Endodermal cell (in vitro differentiated cells): ENCODE measurements at places on chromosomes 11 and 22. TPM values are rescaled to one million over a fixed set of nuclear protein-coding genes. Genes with fewer than 3 reads are reported as not detected.

- no peak for DNase-seq
These were observed 14.9 kb upstream of the ISX start for GRCh38 chr22:35051013-35051535.

DNA sequence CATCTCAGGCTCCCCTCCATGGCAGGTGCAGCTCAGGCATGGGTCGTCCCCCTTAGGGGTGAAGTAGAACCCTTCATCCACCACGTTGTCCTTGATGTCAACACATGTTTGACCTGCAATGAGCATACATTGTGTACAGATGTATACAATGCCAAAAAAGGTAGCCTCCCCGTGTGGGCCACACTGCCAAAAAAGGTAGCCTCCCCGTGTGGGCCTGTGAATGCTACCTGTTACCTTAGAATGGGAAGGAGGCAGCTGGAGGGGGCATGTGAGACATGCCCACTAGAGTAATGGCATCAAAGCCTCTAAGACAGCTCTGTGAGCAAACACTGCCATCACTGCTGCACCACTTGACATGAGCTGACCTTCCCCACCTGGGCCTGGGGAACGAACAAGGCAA is 73.7 kb downstream of the DGCR2 start:
- no peak for DNase-seq

GRCh38 chr22:26289611-26290101 is 120.4 kb downstream of the SEZ6L start:
- DNase-seq, result no peak

- peak; percentile 34 for DNase-seq
These were observed 4.9 kb upstream of the PPARA start for GRCh38 chr22:46145361-46145851.

- no peak for DNase-seq
These were observed 23.1 kb downstream of the PTPN5 start for GRCh38 chr11:18768472-18768901.

DNA sequence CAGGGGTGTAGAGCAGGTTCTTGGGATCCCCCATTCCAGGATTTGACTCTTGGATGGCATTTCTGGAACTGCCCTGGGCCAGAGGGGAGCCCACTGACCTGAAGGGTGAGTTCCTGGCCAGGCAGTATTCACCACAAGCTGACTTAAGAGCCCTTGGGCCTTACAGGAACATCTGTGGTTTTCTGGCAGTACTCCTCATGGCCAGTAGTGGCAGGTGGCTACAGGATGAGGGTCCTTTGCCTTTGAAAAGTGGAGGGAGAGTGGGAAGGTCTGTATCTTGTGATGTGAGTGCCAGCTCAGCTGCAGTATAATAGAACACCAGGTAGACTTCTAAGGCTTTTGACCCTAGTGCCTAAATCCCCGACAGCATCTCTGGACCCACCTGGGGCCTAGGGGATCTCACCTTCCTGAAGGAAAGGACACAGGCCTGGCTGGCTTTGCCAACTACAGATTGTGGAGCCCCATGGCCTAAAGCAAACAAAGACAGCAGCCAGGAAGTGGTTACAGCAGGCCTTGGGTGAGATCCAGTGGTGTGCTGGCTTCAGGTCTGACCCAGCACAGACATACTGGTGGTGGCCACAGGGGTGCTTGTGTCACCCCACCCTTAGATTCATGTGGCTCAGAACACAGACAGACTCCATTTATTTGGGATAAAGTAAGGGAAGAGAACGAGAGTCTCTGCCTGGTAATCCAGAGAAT is 9.0 kb downstream of the OR51S1 start:
- DNase-seq, result peak; percentile 61

GRCh38 chr22:37768273-37768672 is 39.5 kb upstream of the GCAT start:
- peak; percentile 69 for DNase-seq

DNA sequence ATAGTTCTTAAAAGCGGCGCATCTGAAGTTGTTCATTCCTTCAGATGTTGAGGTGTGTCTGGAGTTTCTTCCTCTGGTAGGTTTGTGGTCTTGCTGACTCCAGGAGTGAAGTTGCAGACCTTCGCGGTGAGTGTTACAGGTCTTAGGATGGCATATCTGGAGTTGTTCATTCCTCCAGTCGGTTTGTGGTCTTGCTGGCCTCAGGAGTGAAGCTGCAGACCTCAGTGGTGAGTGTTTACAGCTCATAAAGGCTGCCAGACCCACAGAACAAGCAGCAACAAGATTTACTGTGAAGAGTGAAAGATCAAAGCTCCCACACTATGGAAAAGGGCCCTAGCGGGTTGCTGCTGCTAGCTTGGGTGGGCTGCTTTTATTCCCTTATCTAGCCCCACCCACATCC is 201.7 kb upstream of the PDGFD start:
- DNase-seq, result no peak

GRCh38 chr11:1390569-1391164 is 933 bp downstream of the BRSK2 start:
- DNase-seq, result peak; percentile 83

GRCh38 chr22:42996646-42997365 is 18.1 kb downstream of the PACSIN2 start:
- no peak for DNase-seq

DNA sequence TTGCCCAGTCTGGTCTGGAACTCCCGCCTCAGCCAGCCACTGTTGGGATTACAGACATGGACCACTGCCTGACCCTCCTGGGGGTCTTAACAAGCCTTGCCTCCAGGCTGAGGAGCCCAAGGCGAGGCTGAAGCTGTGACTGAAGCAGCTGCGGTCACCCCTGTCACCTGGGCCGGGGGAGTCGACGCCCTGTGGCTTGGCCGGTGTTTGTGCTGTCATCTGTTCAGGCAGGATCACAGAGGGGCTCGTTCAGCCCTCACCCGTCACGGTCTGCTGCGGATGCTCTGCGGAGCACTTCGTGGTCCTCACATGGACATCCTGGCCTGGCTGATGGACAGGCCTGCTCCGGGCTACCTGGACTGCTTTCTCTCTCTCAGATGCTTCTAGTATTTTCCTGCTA is 23.8 kb downstream of the TRMU start:
- DNase-seq, result no peak

GRCh38 chr11:30936491-30936890 is 350.3 kb upstream of the MPPED2 start:
- no peak for DNase-seq

DNA sequence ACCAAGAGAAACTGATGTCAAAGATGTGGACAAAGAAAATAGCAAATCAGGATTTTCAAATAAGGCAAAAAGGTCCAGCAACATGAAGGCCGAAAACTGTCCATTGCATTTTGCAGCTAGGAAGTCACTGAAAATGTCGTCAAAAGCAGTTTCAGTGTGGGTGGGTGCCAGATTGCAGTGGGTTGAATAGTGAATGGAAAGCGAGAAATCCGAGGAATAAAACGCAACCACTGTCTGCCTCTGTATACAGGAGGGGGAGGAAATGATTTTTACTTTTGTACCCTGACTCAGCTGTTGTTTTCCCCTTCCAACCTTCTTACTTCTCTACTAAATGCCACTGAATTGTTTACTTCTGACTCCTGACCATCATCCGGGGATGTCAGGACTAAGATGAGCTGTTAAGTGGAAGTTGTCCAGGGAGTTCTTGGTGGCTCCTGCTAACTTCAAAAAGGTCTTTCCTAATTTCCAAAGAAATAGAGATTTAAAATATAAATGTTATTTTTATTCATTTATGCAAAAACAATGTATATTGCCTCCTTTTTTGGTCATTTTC is 64.9 kb upstream of the BIRC3 start:
- no peak for DNase-seq

GRCh38 chr11:82315093-82315492 is 418.6 kb downstream of the FAM181B start:
- peak; percentile 88 for DNase-seq

DNA sequence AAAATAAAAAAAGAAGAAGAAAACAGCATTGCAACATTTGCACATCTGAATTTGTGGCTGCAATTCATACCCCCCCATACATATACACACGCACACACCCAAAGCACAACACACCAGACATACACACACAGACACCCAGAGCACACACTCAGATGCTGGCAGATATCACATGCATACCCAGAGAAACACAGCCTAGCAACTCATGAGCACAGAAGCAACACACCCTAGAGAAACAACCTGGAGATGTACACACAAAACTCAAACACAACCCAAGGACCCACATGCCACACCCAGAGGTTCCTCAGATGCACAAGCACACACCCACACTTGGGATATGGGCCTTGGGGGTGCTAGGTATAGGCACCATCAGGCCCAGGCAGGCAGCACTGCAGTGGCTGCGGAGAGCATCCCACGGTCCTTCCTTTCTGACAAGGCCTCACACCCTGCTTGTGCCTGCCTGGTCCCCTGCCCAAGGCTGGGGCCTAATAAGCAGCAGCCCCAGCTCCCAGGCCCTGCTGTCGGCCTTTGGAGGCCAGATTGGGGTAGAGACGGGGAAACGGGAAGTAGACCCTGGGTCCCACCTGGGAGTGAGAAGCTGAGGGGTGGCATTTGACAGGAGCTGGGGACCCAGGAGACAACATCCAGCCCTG is 3.1 kb downstream of the CST6 start:
- no peak for DNase-seq

DNA sequence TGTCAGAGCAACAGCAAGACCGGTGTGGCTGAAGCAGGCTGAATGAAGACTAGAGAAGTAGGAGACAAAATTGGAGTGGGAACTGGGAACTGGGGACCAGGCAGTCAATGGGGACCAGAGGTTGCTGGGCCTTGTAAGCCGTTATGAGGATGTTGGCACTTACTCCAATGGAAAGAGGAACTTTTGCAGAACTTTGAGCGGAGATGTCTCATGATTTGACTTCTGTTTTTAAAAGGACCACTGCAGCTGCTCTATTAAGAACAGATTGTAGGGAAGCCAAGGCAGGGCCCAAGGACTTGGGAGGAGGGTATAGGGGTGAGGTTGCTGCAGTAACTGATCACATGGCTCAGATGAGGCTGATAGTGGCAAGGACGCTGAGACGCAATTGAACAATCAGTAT is 34.2 kb downstream of the IL18 start:
- DNase-seq, result no peak

- DNase-seq, result no peak
These were observed 182.1 kb upstream of the KIRREL3 start for GRCh38 chr11:127182586-127183203.

DNA sequence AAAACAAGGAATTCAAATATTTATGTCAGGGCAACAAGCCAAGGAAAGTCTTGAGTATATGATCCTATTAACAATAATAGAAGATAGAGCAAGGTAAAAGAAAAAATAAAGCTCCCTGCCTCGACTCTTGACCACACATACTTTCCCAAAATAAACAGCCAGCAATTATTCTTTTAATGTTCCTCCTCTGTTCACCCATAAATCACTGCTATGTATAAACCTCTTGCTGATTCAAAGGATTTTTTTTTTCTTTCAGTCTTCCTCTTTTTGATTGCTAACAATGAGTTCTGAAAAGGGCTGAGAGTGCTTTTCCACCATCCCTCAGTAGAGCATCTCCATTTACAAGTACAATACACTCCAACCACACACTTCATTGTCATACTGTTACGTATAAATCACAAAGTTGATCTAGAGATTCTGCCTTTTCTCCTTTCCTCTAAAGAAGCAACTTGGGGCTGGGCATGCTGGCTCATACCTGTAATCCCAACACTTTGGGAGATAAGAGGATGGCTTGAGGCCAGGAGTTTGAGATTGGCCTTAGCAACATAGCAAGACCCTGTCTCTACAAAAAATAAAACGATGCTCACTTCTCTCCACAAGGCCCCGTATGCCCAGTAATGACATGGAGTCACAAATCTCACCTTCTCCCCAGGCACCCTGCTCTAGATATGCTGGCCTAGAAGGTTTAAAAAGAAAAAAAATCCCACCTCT is 24.0 kb downstream of the RAB30 start:
- DNase-seq, result no peak

GRCh38 chr22:19361501-19362103 is 69.9 kb downstream of the HIRA start:
- no peak for DNase-seq

- DNase-seq, result peak; percentile 78
These were observed 565.9 kb downstream of the ETS1 start for GRCh38 chr11:128021349-128022006.

DNA sequence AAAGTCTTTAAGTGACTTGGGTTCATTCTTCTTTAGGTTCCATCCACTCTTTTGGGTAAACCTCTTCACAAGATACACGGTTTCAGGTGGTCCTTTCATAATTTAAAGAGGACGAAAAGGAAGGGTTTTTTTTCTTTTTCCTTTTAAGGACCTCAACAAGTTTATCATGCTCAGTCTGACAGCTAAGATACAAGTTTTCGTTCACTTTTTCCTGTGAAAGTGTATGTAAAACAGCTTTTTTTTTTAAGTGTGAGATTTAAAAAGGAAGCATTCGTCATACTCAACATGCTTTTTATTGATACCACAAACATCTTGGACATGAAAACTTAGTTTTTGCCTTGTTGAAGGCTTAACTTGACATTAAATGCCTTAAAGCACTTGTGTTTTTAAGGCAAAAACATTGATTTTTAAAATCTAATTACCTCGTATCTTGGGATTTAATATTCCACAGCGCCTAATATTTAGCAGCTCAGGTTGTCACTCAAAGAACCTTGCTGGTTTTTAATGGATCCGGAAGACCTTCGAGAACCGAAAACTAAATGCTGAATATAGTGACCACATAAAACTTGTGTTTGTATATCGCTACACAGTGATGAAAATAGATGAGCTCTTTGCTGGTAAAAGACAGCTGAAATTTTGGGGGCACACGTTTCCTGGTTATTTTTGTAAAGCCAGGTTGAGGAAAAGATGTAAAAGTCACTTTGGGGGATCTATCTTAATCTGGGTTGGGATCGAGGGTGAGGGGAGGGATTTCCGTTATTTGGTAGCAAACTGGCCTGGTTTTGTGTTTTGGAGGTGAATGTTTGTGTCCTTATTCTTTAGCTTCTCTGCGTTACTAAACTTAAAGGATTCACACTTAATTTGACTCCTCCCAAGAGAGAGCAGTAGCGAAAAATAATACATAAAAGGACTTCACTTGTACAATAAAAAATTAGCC is 2.3 kb downstream of the PCF11 start:
- DNase-seq, result no peak

GRCh38 chr22:29216011-29216872 is 10.5 kb downstream of the EMID1 start:
- DNase-seq, result no peak

GRCh38 chr22:38448945-38449745 is 5.9 kb downstream of the KCNJ4 start:
- DNase-seq, result no peak

Gene PNPLA3
- 42.5 and 52.6 TPM in 2 replicates for total RNA-seq

Gene SIK3
- total RNA-seq, result 37.2 to 57.2 TPM (median 44.8 TPM) in 3 replicates

Gene DGCR6L
- 49.7 to 53.9 TPM (median 53.7 TPM) in 3 replicates for total RNA-seq

Gene CRYBB3
- 0.36 and 0.97 TPM in 2 replicates for total RNA-seq
